ENCODE measurements at places on chromosomes 4 and X.

- DNase-seq = no peak
Measured at GRCh38 chrX:130869239-130869638, 33.8 kb downstream of the ENOX2 start.

DNA sequence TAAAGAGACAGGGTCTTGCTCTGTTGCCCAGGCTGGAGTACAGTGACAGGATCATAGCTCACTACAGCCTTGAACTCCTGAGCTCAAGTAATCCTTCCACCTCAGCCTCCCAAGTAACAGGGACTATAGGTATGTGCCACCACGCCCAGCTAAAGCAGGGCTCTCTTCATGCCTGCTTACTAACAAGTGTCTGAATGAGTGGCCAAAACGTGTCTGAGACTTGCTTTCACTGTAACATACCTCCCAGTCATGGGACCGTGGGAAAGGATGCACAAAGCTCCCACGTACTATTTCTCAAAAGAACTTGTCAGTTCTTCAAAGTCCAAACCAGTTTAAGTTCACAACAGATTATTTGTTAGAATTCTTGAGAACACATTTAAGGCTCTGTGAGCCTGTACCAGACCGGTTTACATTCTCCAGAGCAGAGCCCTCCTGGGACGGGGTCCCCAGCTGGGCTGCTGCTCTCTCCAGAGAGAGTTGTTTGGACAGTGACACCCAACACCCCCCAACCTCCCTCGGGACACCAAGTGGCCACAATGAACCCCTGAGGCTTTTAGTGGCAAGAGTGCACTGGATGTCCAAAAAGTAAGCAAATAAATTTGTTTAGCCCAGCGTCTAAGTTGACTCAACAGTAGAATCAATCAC is 24.1 kb downstream of the SH3KBP1 start:
- no peak for DNase-seq

- no peak for DNase-seq
Measured at GRCh38 chr4:17232566-17233253, 279.2 kb downstream of the QDPR start.

DNA sequence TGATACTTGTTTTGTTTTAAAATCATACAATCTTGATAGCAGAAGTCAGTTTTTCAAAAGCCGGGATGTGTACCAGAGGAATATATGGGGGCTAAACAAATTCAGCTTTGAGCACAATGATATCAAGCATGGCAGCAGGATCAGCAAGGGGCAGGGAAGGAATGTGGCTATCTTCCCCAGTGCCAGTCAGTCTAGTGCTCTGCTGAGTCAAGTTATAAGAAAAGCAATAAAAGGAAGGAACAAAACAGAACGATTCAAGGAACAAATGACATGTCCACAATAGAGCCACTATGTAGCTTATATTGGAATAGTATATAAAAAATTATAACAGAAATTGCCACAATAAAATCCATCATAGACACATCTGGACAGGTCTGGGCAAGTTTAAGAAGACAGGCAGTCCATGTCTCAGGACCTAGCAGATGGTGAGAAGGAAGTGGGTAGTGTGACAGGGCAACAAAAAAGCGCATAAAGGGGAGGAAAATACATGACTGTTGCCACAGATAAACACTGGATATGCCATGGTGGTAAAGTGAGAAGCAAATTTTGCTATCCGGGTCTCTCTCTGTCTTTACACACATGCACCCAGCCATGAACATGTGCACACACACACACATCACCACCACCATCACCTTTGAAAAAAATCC is 518.2 kb upstream of the HTR2C start:
- peak; percentile 77 for DNase-seq

- no peak for DNase-seq
Measured at GRCh38 chr4:96044971-96045370, 205.1 kb downstream of the PDHA2 start.

DNA sequence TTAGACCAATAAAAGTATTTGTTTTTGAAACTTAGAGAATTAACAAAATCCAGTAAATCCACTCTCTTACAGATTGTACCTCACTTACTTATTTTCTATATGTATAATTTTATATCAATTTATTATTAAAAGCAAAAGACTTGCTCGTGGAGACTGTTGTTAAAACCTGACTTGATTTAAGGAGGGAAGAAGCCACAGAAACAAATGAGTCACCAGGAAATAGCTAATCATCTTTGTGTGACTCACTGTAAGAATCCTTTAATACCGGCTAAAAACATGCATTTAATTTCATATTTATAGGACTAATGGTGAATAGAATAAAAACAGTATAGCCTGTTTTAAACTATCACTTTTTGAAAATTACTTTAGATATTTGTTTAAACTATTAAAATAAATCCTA is 29.9 kb upstream of the UBE2NL start:
- no peak for DNase-seq

GRCh38 chr4:91118597-91118996 is 991.4 kb downstream of the CCSER1 start:
- no peak for DNase-seq

GRCh38 chr4:107824350-107825071 is at the start of gene SGMS2:
Gene SGMS2 (plus strand): TSS chr4:107824932. CDS start chr4:107895554, 70,622 bp downstream.
- peak; percentile 94 for DNase-seq

- DNase-seq = peak; percentile 22
Measured at GRCh38 chr4:75715105-75715799, 9.1 kb upstream of the USO1 start.

GRCh38 chrX:151013164-151013743 is 30.1 kb downstream of the HMGB3 start:
- DNase-seq = no peak

DNA sequence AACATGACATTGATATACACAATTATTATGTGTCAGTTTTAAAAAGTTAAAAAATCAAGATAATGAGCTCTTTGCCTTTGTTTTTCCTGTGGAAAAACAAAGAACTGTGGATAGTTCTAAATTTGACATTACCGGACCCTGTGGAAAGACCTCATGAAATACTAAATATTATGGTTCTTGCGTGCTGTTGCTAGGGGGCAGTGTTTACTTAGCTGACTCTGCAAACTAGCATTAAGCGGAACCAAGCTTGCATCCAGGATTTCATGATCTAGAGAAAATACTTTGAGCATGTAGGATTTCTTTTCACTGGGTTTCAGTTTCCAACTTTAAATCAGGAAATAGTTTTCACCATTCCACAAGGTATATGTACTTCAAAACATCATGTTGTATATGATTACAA is 33.6 kb downstream of the CLCN4 start:
- DNase-seq = peak; percentile 64

DNA sequence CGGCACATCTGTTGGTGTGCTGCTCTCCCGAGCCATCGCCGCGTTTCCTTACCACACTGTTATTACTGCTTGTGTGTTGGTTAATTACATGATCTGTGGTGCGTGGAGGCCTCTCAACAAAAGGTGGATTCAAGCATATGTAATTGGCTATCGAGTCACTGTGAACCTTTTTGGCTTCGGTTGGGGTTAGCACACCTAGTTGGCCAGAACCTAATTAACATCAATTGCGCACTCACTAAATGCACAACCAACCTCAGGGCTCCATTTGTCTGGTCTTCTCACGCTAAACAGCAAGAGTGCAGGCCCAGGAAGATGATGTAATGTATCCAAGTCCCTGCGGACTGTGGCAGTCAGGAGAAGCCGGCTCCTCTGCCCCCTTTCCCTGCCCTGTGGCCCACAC is 17.4 kb downstream of the ENPP6 start:
- DNase-seq = no peak

GRCh38 chr4:123835831-123836590 is 439.4 kb downstream of the SPRY1 start:
- DNase-seq = no peak

DNA sequence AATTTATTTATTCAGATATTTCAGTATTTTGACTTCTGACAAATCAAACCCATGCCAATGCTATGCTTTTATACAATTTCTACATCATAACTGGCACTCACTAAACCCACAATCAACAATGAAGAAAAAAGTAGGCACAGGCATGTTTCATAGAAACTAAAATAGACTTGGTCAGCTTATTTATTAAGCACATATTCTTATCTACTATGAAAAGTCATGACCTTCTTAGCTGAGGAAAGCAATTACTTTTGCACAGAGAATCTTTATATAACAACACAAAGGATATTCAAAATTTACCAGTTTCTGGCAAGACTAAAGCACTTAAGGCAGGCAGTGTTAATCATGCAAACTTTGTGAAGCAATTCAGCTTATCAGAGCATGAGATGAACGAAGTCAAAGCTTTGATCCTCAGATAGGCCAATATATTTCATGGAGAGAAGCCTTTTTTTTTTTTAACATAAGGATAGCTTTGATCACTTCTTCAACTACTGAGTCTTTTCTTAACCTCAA is 490.6 kb downstream of the INPP4B start:
- no peak for DNase-seq

DNA sequence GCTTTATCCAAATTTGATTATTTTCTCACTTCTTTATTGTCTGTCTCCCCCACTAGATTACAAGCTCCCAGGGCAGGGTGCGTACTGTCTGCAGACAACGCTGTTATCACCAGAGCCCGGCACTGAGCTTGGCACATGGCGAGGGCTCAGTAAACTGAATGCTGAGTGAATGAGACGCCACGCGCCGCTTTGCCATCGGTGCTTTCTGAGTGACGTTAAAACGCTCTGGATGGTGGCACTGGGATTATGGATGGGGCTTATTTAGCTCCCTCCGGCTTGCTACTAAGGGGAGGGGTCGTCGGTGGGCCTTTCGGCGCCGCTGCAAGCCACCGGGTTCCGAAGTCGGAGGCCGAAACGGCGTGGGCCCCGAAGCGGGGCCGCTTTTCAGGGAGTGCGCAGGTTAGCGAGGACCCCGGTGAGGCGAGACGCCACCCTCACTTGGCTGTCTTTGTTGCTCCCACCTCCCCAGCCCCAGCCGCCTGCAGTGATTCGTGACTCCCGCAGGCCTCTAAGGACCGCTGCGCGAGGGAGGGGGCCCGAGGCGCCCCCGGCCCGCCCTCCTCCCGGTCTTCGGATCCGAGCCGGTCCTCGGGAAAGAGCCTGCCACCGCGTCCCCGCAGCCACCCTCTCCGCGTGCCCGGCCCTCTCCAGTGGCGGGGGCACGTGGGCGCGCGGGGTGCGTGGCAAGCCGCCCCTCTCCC is 569 bp upstream of the FHL1 start:
- DNase-seq = no peak

- DNase-seq = no peak
Measured at GRCh38 chr4:110046588-110047049, 133.9 kb downstream of the EGF start.

DNA sequence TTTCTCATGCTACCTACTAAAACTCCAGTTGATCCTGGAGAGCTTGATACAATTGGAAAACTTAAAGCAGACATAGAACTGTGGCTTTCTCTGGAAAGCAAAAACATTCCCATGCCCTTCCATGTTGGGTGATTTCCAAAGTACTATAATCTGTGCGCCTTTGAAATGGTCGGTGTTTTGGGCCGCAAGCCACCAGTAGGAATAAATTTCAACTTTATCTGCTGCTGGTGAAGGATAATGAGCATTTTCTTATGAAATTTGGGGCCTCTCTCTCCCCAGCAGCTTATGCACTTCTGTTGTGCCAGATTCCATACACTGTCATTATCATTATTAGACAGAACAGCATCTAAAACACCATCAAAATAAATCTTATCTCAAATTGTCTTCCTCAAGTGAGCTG is 366.7 kb upstream of the RPS6KA3 start:
- DNase-seq = no peak

- no peak for DNase-seq
Measured at GRCh38 chr4:167987285-167987684, 105.1 kb upstream of the ANXA10 start.

DNA sequence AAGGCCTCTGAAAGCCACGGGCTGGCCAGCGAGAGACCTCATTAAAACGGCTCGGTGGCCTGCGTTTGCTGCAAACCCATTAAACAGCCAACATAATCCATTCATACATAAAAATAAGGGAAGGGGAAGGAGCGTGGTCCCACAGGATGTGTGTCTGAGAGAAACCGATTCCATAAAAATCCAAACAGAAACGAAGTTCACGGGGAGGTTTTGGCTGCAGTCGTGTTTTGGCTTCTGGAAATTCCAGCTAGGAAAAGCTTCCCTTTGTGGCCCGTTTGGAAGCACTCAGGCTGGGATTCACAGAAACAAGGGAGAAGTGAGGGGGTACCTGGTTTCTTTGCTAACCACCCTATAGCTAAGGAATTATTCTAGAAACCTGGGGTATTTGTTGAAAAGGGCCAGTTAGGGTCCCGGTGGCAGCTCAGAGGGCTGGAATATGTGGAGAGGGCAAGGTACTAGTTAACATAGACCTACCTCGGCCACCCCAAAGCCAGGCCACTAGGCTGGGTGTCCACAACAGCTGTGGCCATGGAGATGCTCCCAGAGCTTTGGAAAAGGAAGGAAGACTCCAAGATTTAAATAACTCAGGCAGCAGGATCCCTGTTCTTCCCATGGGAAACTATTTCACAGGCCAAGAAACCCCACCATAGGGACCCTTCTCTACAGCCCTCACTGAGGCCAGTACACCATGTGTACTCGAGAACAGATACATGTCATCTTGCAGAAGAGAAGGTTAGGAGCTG is 166.8 kb downstream of the BCOR start:
- no peak for DNase-seq

- no peak for DNase-seq
Measured at GRCh38 chr4:57156242-57156990, 46.2 kb upstream of the IGFBP7 start.

DNA sequence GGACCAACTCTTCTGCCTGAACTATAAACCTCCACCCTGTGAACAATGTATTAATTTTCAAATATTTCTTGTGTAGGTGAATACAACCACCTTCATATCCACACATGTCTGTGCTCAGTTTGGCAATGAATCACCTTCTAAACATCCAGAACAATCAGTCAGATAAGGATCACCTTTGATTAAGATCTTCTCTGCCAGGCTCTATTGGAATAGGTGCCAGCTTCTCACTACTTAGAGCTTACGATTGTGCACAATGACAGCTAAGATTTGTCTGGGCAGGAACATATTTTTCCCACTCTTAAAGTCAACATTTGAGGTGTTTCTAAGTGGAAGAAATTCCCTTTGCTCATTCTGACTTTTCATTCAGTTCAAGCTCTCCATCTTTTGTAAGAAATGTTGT is 237.2 kb downstream of the IL1RAPL2 start:
- DNase-seq = no peak

- no peak for DNase-seq
Measured at GRCh38 chr4:19539201-19539600, 712.5 kb upstream of the SLIT2 start.

DNA sequence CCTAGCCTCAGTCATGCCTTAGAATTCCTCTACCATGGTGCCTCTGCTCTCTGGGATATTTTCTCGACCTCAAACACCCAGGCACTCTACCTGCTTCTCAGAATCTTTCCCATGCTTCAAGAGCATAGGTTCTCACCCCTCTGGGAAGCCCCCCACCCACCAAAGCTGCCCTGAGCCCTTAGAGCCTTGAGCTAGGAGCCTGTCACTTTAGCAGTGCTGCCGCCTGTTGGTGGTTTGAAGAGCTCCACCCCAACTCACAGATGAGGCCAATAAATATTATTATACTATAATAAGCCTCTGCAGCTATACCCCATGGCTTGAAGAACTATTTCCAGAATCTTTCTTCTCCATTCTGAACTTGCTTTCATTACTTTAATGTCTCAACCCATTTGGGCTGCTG is 109.7 kb downstream of the RTL5 start:
- peak; percentile 63 for DNase-seq

- DNase-seq = no peak
Measured at GRCh38 chr4:673349-674091, 556 bp downstream of the ATP5ME start.

Data from common myeloid progenitor, CD34-positive (primary cell).